NCI-H2081 treated with DMSO at 0.1 percent for 48 hours (cell line): ENCODE measurements at places on chromosomes 1 and 21.

- no peak for DNase-seq
Measured at GRCh38 chr1:210434223-210434622, 105.5 kb downstream of the HHAT start.

GRCh38 chr1:221729771-221730330 is 12.0 kb downstream of the DUSP10 start:
- DNase-seq: no peak

DNA sequence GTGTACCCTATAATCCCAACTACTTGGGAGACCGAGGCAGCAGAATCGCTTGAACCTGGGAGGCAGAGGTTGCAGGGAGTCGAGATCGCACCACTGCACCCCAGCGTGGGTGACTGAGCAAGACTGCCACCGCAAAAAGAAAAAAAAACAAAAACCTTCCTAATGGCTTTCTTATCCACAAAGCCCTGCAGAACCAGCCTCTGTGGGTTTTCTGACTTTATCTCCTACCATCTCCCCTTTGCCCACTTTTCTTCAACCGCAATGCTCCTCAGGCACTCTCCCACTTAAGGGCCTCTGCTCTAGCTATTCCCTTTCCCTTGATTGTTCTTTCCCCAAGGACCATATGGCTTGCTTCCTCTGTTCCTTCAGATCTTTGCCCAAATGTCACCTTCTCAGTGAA is 67.9 kb upstream of the PUM1 start:
- no peak for DNase-seq

GRCh38 chr1:181208083-181208482 is 119.6 kb downstream of the IER5 start:
- no peak for DNase-seq

DNA sequence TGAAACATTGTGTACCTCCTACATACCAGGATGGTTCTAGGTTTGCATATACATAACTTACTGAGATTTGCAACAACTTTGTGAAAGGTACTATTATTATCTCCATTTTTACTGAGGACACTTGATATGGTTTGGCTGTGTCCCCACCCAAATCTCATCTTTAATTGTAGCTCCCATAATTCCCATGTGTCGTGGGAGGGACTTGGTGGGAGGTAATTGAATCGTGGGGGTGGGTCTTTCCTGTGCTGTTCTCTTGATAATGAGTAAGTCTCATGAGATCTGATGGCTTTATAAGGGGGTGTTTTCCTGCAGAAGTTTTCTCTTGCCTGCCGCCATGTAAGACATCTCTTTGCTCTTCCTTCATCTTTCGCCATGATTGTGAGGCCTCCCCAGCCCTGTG is 40.1 kb downstream of the IGSF21 start:
- DNase-seq: no peak

DNA sequence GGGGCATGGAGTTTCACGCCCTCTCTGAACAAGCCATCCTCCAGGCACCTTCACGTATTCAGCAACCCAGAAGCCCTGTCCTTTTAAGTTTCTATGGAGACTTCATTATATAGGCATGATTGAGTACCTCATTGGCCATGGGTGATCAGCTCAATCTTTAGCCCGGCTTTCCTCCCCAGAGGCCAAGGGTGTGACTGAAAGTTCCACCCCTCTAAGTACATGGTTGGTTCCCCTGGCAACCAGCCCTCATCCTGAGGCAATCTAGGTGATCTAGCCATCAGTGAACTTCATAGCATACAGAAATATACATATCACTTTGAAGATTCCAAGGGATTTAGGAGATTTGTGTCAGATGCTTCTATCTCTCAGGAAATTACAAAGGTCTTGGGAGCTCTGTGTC is 21.3 kb upstream of the DHX9 start:
- no peak for DNase-seq

- DNase-seq: no peak
Measured at GRCh38 chr1:30895944-30896660, 12.5 kb downstream of the SDC3 start.

DNA sequence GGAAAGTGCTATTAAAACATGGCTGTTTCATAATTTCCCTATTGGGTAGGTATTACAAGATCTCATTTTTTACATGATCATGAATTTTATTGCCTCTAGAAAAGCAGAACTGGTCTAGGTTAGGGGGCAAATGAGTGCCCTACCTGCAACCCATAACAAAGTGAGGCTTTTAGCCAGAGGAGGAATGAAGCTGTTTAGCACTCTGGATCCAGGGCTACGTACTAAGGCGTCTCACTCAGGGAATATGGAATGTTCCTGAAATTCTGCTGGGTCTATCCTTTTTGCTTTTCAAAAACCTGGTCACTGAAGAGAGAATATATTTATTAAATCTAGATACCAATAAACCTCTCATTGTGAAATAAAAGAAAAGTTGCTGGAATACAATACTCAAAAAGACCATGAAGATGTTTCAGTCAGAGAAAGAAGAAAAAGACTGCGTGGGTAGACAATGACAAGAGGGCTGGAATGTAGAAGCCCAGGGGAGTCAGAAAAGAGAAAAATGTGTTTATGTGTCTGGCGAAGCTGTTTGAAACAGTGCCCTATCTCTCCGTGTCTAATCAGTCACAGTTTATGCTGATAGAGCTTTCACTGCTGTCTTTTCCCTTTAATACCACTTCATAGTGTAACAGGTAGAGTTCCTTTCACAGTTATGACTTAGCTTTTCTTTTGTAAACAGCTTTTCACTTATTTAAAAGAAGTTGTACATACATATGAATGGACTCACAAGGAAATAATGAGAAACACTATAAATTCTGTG is 25.0 kb upstream of the SYDE2 start:
- no peak for DNase-seq

DNA sequence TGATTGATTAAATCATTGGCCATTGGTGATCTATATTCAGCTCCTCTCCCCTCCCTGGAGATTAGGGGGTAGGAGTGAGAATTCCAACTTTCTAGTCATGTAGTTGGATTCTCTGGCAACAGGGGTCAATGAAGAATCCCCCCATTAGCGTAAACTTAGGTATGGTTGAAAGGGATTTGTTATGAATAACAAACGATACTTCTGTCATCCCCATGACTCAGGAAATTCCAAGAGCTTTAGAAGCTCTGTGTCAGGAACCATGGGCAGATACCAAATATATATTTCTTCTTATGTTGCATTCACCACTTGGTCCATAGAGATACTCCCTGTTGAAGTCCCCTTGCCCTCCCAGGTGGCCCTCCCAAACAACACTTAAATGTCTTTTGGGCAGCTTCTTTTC is 124.5 kb downstream of the DNM3 start:
- no peak for DNase-seq

DNA sequence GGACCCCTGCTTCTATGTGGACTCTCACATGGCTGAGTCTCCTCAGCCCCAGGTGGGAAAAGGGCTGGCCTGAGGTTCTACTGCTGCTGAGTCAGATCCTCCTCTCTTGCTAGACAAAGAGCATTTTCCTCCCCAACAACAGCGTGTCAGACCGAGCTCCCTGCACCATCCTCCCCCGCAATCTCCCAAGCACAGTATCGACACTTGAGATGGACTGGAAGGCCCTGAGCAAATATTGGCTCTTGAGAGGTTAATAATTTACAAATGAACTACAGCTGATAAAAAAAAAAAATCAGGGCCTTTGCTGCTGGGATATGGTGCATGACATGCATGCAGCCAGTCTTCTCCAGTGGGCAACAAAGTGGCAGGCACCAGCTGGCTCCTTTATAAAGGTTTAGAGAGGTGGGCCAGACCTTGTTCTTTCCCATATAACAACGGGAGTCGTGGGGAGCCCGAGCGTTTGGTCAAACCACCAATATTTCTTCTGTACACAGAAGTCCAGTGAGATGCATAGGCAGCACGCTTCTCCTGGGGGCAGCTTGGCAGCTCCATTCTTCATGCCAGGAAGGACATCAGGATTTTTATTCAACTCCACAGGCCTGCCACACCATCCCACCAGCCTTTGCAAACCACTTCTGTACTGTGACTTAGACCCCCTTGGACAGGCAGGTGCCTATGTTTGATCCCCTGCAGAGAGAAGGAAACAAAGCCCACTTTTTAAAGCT is 55.4 kb upstream of the CAMK1G start:
- DNase-seq: no peak

DNA sequence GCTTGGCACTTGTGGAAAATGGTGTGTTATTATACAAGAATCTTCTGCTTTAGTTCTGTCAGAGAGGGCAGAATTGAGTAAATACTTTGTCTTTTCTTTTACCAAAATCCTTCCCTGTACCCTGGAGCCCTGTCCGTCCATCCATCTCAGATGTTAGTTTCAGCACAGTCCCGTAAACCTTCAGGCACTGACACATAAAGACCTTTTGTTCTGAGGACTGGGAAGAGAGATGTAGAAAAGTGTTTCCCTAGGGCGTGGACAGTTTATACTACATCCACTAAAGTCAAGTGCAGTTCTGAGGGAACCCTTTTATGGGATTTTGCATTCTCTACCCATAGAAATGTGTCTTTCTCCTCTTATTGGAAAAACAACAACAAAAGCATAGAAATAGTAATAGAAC is 162.4 kb downstream of the PDE4B start:
- DNase-seq: no peak

GRCh38 chr1:240492832-240493440 is 119.0 kb downstream of the GREM2 start:
- no peak for DNase-seq

- no peak for DNase-seq
Measured at GRCh38 chr1:25643929-25644328, 27.3 kb downstream of the MAN1C1 start.

- DNase-seq: no peak
Measured at GRCh38 chr1:2151911-2152310, 42.7 kb downstream of the FAAP20 start.

DNA sequence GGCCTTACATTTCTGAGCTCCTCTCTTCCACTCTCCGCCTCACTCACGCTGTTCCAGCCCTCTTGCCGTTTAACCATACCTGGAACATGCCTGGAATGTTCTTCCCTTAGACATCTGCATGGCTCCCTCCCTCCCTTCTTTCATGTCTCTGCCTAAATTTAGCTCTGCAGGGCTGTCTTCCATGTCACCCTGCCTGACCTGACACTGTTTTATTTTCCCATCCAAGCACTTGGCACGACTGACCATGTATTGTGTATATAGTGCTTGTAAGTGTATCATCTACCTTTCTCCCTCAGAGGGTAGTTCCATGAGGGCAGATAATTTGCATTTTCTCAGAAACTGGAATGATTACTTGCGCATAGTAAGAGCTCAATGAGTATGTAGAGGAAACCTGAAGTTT is 47.3 kb downstream of the ST6GALNAC3 start:
- no peak for DNase-seq

DNA sequence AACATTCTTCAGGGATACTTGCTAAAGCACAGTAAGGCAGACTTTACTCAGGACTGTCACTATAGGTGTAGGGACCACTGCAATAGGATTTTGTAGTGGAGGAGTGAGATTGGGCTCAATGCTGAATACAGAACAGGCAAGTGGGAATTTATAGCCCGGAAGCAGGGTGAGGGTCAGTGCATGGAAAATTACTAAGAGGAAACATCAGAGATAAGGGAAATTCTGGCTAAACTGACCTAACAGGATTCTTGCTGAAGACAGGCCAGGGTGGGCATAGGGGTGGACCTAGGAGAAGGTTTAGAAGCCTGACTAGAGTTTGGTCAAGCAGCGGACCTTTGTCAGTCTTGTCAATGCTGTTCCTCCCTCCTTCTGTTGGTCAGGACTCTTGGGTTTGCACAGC is 20.8 kb upstream of the ZNF362 start:
- DNase-seq: no peak

GRCh38 chr1:39642796-39643195 is 3.4 kb upstream of the HEYL start:
- no peak for DNase-seq

- DNase-seq: no peak
Measured at GRCh38 chr1:209881619-209882018, 53.8 kb downstream of the UTP25 start.

GRCh38 chr21:33026878-33027400 is 1.2 kb downstream of the OLIG2 start:
- no peak for DNase-seq

DNA sequence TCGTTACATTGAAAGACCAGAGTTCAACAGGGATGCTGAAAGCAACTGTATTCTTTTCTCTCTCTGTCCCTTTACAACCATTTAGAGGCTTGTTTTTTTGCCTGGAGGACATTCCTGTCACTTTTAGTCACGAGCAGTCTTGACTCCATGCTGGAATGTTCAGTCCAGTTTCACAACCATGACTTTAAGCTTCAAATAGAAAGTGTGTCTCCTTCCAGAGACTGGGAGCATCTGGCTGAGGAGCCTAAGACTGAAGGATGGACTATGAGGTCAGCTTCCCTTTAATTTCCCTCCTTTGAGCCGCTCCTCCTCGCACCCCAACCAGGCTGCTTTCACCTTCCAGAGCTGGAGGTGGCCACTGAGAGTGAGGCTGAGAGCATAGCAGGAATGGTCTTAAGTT is 10.5 kb upstream of the RYR2 start:
- DNase-seq: no peak

DNA sequence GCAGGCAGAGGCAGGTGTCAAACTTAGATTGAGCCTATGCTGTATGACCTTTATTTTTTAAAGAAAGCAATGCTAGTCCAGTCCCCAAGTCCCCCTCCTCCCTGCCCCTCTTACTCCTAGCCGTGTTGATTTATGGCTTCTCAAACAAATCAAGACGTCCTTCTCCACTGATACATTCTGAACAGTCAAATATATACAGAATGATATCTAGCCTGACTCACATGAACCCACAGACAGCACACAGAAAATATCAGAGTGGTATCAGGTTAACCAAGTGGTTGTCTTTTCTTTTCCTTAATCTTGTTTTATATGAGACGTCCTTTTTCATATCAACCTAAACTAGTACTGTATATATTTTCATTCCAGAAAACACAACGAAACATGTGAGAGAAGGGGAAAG is 13.4 kb downstream of the DAB1 start:
- DNase-seq: no peak

DNA sequence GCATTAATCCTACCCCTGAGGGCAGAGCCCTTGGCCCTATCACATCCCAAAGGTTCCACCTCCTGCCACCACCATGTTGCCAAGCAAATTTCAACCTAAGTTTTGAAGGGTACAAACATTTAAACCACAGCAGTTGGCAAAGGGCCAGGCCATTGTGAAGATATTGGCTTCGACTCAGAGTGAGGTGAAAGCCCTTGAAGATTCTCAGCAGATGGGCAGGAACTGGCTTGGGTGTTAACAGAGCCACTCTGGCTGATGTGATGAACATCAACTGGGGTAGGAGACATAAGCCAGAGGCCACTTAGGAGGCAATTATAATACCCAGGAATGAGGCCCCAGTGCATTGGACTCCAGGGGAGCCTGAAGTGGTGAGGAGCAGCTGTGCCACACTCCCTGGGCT is 207.7 kb upstream of the KAZN start:
- DNase-seq: no peak

GRCh38 chr1:92441697-92442342 is 44.9 kb downstream of the GFI1 start:
- DNase-seq: peak; percentile 43

GRCh38 chr1:210571356-210572284 is 242.9 kb downstream of the HHAT start:
- DNase-seq: no peak

- DNase-seq: no peak
Measured at GRCh38 chr1:5250336-5250735, 595.9 kb downstream of the AJAP1 start.

- no peak for DNase-seq
Measured at GRCh38 chr1:161219078-161219892, 4.1 kb downstream of the APOA2 start.

GRCh38 chr1:229157480-229157879 is 113.4 kb upstream of the RAB4A start:
- no peak for DNase-seq
